ENCODE measurements at places on chromosomes 4 and X. TPM values are rescaled to one million over a fixed set of nuclear protein-coding genes. Genes with fewer than 3 reads are reported as not detected.

Gene KIAA1210
- not detected for total RNA-seq

Gene PAGE5
- total RNA-seq, result not detected

- no peak overlapping the region for H3K27ac ChIP-seq
- H3K4me1 ChIP-seq, result peaks cover 3% of the 10 kb centered on the region
- H3K36me3 ChIP-seq, result no peaks in the 10 kb centered on the region
- no peaks in the 10 kb centered on the region for H3K27me3 ChIP-seq
- DNase-seq, result no peak
Observed at GRCh38 chrX:11755724-11756123, 2.3 kb upstream of the MSL3 start.

DNA sequence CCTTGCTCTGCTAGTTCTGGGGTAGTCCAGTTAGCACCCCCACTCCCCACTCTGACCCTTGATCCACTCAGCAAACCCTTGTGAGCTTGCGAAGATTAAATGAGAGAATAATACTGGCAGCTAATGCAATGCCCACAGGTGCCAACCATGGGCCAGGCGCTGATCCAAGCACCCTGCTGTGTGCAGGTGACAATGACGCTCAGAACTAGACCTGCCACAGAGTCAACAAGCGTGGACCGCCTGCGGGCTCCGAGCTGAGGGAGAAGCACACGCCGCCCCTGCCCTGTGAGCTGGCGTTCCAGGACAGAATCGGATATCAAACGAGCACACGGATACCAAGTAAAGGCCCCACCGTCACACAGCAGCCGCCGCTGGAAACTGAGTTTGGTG, 129.2 kb downstream of the FAM53A start:
- H3K27ac ChIP-seq, result no peak overlapping the region
- DNase-seq, result no peak
- peaks cover 40% of the 10 kb centered on the region for H3K27me3 ChIP-seq
- H3K4me1 ChIP-seq, result peaks cover 4% of the 10 kb centered on the region
- no peaks in the 10 kb centered on the region for H3K36me3 ChIP-seq
- no peak overlapping the region for H3K4me3 ChIP-seq

DNA sequence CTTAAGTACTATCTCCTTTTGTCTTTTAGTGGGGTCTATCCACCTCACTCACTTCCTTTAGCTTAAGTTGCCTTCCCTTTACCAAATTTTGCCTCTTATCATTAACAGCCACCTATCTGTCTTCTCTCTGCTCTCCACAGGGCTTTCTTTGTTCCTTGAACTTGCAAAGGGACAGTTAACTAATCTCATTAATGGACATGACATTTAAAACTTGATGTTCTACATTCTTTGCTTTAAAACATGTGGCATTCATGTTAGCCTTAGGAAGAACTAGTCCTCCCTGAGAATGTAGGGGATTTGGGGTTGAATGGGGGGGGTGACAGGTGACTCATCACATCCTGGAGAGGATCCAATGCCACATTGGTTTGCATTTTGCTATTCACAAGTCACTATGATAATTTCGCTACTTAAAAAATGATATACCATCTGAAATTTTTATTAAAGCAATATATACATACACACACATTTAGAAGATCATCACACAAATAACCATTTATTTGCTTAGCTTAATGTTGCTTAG, 41.0 kb upstream of the DMD start:
- no peak overlapping the region for H3K27ac ChIP-seq
- H3K27me3 ChIP-seq, result no peaks in the 10 kb centered on the region
- no peak overlapping the region for H3K4me3 ChIP-seq
- H3K36me3 ChIP-seq, result no peaks in the 10 kb centered on the region
- H3K4me1 ChIP-seq, result no peaks in the 10 kb centered on the region
- DNase-seq, result no peak
